NCI-H2171 (cell line): ENCODE measurements at places on chromosomes 7 and 10.

GRCh38 chr7:66894463-66895080, 26.5 kb upstream of the TMEM248 start:
- DNase-seq: no peak

DNA sequence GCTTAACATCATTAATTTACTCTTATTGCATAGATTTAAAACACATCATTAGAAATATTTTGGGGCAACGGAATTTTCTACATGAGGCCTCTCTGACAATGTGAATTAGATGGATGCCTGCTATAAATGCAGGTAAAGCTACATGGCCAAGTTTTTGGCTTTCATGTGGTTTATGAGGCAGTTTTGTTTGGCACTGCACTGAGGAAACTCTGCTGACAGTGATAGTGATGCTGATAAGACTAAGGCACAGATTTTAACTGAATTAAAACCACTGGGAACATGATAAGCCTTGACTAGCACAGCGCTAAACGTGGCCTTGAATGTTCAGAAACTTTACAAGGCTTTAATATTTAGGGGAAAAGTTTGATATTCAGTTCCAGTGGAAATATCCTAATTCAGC, 114.3 kb upstream of the NOBOX start:
- no peak for DNase-seq

DNA sequence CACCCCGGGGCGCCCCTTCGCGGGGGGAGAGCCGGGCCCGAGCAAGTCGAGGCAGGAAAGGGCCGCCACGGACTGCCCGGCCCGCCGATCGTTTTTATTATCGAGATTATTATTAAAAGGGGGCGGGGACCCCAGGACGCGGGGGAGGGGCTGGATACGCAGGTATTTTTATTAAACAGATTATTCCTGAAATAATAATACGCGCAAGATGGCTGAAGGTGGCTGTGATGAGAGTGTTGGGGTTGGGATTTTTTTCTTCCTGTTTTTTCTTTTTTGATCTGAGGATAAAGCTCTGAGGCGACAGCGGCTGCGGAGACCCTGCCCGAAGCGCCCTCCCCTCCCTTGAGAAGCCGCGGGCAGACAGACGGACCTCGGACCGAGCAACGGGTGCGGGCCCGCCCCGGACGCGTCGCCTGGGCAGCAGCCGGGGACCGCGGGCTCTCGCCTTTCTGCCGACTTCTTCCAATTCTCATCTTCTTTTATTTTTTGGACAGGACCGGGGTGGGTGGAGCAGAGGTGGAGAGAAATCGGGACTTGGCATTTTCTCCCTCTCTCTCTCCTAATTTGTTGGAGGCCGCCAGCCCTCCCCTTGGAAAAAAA, 1.4 kb upstream of the TRIM8 start:
- peak; percentile 26 for DNase-seq

- no peak for DNase-seq
These were observed 243.9 kb downstream of the TNS3 start for GRCh38 chr7:47338026-47338425.

GRCh38 chr10:116743266-116744064, 1.1 kb upstream of the HSPA12A start:
- DNase-seq: no peak

- peak; percentile 64 for DNase-seq
These were observed 36.8 kb downstream of the MYOF start for GRCh38 chr10:93445097-93445960.

GRCh38 chr7:40880581-40880980, 745.8 kb downstream of the SUGCT start:
- DNase-seq: no peak

DNA sequence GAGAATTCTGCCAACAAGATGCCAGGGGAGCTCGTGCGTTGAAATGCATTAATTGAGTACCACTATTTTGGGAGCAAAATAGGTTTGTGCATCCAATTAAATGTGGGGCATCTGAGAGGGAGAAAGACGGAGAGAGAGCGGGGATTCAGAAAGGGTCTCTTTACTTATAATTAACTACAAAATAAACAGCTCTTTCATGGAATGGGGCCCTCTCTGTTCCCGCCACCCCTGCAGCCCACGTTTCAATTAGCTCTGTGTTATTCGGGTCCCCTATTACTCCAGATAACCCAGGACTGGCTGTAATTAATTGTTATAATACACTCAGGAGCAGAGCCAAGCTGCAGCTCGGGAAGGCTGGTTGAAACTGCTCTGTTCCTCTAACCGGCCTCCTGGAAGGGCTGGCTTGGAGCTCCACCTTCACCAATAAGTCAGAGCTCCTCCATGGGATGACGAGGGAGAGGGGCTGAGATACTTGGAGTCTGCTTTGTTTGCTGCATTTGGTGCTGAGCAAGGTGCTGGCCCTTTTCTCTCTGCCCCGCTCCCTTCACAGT, 67.8 kb downstream of the CARD11 start:
- DNase-seq: no peak

GRCh38 chr10:70492786-70493659, 14.5 kb downstream of the PALD1 start:
- DNase-seq: no peak

DNA sequence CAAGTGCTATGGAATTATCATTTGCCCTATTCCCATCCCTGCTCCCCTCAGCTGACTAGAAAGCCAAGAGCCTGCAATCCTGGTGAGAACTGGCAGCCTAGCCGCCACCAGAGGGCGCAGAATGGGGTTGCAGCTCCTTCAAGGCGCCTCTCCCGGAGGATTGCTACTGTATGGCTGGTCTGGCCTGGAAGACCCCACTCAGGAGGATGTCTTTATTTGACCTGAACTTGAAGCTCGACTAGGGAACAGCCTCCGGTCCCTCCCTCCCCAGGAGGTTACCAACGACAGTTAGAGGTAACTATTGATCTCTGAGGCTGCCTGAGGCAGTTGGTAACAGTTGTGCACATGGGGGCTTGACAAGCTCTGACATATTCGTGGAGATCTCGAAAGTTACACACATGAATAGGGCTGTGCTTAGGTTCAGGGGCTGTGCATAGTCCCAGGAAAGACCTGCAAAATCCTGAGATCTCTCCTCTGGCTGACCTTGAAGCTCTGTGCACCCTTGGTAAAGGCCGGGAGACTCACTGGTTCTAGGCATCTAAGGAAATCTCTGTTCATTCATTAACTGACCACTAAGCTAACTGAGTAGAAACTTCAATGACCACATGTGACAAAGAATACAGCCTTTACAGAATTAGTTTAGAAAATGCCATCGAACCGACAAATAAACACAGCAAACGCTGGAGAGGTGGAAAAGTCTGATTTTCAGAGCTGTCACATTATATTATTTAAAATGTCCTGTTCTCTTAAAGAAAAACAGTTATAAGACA, 65.7 kb downstream of the TSPAN12 start:
- DNase-seq: peak; percentile 54

GRCh38 chr10:52229291-52229931, 84.7 kb upstream of the DKK1 start:
- no peak for DNase-seq
